ENCODE measurements at places on chromosomes 1 and 21.

DNA sequence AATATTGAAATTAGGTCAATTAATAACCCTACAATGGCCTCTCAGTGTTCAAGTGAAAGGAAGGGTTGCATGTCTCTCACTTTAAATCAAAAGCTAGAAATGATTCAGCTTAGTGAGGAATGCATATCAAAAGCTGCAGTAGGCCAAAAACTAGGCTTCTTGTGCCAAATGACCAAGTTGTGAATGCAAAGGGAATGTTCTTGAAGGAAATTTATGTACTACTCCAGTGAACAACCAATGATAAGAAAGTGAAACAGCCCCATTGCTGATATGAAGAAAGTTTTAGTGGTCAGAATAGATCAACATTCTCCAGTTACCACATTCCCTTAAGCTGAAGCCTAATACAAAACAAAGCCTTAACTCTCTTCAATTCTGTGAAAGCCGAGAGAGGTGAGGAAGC is 10.0 kb downstream of the MAEL start:
- DNase-seq = no peak

DNA sequence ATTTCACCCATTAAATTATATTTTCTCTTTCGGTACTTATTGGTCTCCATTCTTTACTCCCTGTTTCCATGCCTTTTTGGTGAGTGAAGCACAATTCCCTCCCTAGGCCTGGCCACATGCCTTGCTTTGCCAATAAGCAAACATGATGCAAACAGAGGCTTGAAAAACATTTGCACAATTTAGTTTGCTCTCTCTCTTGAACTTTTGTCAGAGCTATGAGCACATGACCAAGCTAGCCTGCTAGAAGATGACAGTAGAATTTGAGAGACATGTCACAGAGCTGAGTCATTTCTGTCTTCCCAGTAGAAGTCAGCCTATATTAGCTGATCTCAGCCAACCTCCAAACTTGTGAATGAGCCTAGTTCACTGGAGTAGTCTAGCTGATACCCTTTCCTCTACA is 24.6 kb downstream of the ANGPTL3 start:
- no peak for DNase-seq

- no peak for DNase-seq
Observed at GRCh38 chr1:215082532-215083382, at the start of gene KCNK2. Gene KCNK2 (plus strand): TSS chr1:215082737. CDS start chr1:215083386, 649 bp downstream.

GRCh38 chr1:202956969-202957368 is 1.1 kb downstream of the ADIPOR1 start:
- DNase-seq = no peak

DNA sequence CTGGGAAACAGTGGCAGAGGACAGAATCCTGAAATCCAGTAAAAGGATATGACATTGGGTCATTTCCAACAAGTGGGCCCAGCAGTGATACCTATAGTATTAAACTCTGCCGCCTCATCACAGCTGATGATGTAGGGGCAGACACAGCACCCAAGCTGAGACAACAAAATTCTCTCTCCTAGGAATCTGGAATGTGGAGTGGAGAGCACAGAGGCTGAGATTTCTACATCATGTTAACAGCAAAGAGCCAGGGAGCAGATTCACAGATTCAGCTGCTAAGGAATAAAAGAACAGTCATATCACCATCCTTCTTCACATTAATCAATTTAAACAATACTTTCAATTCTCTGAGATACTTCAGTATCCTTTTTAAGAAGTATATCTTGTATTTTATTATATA is 61.9 kb downstream of the CRP start:
- DNase-seq = no peak

DNA sequence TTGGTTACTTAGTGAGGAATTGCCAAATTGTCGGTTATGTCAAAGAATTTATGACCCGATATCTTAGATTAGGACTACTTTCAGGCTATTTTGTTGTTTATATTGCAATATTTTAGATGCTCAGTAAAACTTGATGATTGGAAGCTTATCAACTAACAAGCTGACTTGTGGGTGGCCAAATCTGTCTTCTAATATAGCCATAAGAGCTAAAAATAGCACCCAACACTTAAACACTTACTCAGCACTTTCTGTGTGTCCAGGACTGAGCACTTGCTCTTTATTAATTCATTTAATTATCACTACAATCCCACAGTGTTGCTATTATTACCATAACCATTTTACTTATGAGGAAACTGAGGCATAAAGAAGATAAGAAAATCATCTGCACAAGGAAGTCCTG is 50.4 kb downstream of the RWDD3 start:
- DNase-seq = no peak

- no peak for DNase-seq
Observed at GRCh38 chr1:18201997-18202719, 94.6 kb downstream of the IGSF21 start.

DNA sequence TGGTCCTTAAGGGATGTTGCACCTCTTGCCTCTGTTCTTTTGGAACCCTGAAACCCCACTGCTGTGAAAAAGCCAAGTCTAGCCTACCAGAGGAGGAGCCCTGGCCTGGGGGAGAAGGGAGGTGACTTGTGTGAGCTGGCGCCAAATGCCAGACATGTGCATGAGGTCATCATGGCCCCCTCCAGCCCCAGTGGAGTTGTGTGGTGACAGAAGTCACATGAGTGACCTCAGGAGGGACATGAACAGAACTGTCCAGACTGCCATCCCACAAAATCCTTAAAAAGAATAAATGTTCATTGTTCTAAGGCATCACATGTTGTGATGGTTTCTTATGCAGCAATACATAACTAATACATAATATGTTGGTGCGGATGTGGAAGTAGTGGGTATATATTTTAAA is 10.8 kb downstream of the HHAT start:
- no peak for DNase-seq

DNA sequence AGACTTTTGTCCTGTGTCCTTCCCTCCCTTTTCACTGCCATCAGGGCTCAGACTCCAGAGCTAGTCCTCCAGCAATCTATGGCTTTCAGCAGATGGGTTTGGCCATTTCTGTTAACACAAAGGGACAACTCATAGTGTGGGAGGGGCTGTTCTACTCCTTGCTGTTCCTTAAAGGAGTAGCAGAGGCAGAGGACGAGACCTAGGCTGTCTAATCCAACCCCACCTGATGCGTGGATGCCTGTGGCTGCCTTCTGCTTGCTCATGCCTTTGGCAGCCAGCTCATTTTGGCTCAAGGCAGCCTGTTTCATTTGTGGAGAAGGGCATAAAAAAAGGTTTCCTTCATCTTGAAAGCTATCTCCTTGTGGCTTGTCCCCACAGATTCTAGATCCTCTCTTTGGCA is 27.0 kb downstream of the MFSD2A start:
- DNase-seq = no peak

- no peak for DNase-seq
Observed at GRCh38 chr21:28714777-28715464, 277.8 kb downstream of the LTN1 start.

DNA sequence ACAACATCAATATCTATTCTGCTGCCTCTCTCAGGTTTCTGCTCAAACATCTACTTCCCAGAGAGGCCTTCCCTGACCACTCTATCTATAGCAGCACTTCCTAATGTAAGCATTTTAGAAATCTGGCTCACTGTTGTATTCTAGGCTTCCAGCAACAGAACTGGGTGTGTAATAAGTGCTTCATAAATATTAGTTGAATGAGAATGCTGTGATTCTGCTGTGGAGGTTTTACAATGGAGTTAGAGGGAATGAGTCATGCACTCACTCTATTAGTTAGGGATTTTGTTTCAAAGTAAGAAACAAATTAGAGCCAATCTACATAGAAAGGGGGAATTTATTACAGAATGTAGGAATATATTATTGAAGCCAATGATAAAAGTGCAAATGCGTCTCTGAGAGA is 38.6 kb upstream of the SLC35F3 start:
- no peak for DNase-seq

DNA sequence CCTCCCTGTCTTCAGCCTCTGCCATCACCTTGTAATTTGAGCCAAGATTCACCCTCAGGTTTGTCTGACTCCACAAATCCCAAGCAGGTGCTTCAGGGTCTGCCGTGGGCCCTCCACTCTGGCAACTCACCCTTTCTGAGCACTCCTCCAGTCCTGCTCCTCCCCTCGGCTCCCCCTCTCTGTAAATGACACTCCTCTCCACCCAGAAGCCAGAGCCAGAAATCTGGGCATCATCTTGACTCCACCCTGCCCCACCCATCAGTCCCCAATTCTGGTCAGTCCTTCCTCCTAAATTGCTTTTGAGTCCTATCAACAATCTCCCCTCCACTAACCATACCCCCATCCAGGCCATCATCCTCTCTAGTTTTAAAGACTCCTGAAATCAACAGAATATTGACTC is 40.5 kb downstream of the RCSD1 start:
- DNase-seq = no peak

DNA sequence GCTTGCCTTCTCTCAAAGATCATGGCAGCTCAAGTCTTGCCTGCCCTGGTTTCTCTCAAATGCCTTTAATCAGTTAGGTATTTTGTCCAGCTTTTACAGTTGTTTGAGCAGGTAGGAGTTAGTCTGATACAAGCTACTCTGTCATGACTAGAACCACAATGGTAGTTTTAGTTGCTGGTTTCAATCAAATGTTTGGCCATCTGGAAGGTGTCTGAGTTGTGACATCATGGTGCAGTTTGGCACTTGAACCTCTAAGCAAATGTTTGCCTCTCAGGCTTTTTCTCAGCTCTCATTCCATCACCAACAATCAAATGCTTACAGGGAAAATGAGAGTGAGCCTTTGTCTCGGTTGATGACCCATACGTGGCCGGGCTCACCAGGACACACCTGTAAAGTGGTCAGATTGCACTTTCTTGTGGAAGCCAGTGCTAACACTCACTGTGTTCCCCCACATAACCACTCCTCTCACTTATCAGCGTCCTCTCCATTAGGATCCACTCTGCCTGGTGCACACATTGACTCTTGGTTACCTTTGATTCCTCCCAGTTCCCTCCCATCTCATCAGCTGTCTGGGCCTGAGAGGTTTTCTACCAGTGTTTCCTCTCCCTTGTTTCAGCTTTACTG is 67.5 kb downstream of the CCDC185 start:
- no peak for DNase-seq

- DNase-seq = no peak
Observed at GRCh38 chr1:47448462-47449222, 10.8 kb downstream of the FOXD2 start.

DNA sequence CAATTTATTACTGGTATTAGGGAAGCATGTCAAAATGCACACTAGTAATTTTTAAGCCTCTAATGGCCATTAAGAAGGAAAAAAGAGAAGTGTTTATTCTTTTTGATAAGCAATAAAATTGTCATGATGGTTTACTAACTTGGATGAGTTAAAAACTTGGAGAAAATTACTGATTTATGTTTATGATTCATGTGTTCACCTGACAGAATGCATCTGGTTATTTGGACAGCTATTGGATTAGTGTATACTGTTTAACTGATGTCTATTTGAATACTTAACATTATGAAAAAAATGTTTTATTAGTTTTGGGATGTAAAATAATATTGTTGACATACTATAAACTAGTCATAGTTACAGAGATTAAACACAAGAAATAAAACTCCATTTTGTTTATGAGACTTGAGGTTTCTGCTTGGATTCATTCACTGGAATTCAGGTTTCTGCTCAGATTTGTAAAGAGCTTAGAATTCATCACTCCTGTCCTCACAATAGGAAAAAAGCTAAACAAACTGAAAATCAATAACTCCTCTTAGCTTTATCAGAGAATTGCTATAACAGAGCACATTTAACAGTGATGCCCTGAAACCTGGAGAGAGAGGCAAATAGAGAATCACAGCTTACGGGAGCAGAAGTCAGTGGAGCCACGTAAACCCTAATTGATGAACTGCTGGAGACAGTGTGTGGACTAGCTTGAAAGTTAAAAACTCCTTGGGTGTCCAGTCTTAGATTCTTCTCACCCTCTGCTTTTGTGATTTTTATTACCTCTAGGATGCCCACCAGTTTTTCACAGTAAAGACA is 56.7 kb downstream of the RALGPS2 start:
- DNase-seq = no peak

DNA sequence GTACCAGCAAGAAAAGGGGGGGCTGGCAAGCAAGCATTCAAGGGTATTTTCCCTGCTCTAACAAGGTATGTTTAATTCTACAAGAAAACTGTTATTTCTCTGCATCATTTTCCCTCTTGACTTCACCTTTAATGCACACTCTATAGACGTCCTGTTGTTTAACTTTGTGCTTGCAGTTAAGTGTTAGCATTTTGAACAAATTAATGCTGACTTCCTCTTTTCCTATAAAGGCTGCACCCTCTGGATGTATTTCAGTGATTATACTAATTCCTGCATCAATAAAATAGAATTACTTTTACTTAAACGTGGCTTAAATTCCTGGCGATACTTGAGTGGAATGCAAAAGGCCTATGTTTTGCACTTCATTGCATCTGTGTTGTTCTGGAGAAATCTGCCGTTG is 183.3 kb downstream of the KCNJ6 start:
- no peak for DNase-seq

DNA sequence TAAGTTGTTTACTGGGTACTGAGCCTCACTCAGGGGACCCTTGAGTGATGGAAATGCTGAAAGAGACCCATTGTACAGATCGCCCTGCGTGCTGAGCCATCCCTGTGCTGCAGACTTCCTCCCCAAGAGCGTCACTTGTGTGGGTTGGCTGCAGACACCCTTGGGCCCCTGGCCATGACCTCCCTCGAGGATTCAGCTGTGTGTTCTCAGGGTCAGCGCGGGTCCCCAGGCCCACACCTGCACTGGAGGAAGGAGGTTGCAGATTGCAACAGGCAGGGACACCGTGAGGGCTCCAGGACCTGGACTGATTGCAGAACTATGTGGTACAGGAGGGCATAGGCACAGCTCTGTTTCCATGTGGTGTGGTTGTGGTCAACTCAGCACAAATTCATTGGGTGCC is 4.4 kb downstream of the SNAP47 start:
- DNase-seq = no peak

- peak; percentile 25 for DNase-seq
Observed at GRCh38 chr1:200880212-200880611, 7.4 kb downstream of the GPR25 start.

GRCh38 chr1:89610457-89611011 is 22.4 kb upstream of the LRRC8C start:
- peak; percentile 34 for DNase-seq

DNA sequence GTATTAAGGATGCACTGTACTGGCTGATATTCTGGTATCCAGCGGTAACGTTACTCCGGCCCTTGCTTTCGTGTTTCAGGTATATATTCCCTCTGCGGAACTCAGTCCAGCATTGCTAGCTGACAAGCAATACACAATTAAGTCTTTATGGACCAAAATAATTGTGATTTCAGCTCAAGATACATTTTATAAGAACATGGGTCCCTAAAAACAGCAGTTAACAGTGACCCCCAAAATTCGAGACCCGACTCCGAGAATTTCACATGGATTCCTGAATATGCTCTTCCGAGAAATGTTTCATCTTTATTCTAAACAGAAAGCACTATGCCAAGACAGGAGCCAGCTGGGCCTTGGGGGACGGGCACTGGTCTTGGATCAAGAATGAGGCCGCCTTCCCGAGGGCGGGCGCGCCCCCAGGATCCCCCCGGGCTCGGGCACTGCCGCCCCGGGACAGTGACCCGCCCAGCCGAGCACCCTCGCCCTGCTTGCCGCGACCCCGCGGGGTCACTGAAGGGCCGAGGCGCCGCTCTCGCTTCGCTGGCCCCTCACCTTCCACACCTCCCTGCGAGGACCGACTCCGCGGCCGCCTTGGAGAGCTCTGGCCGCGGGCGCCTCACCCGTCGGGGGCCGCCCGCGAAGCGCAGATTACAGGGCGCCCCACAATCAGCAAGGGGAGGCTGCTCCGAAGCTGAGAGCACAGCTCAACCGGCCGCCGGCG is 610 bp downstream of the SCYL3 start:
- DNase-seq = no peak

- no peak for DNase-seq
Observed at GRCh38 chr1:115456441-115456961, 118.5 kb upstream of the NGF start.

GRCh38 chr1:244118109-244118761 is 67.2 kb downstream of the ZBTB18 start:
- no peak for DNase-seq
